Activated naive CD8-positive, alpha-beta T cell treated with anti-CD3 and anti-CD28 coated beads for 36 hours (primary cell): ENCODE measurements at places on chromosomes 11 and 22. TPM values are rescaled to one million over a fixed set of nuclear protein-coding genes. Genes with fewer than 3 reads are reported as not detected.
A peak's percentile ranks its signal among the peaks of the same experiment; 100 is the strongest.

VPREB3 gene
- total RNA-seq: not detected

- DNase-seq: peak; percentile 25
Observed at GRCh38 chr22:31148953-31149627, 8.8 kb upstream of the PLA2G3 start.

SMC1B gene
- 2.1 TPM for total RNA-seq

DNA sequence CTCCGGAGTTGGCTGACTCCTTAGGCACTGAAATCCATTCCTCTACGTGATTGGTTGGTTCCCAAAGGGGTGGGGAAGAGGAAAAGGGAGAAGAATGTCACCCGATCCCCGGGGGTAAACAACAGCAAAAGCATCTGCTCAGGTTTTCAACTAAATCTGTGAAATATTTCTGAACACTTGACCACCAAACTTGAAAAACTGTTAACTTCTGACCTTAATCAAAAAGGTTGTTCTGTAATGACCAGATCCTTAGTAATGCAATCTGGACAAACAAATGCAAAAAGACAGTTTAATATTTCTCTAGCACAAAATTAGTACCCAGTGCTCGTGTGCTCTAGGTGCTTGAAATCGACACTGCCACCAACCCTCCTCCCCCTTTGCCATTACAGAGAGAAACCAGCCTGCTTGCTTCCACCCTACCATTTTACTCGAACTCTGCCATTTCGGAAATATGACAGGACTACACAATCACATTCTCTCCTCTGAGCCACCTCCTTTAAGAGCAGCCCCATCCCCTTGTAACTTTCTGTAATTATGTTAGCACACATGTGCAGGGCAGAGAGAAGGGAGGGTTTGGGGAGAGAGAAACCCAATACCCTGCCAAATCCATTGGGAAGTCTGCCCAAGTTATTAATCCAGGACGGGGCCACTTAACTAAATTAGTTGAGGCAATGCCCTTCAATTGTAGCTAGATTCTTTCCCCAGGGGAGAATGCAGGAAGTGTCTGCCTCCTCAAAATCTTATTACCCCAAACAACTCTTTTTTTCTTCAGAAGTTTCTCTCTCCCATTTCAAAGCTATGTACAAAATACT, 113.8 kb downstream of the RBFOX2 start:
- DNase-seq: no peak

KDM4D gene
- 2.4 TPM for total RNA-seq

GRCh38 chr11:75202195-75202594, 38.4 kb upstream of the TPBGL start:
- DNase-seq: no peak

- no peak for DNase-seq
Observed at GRCh38 chr11:102806296-102806695, 8.3 kb upstream of the MMP1 start.

DNA sequence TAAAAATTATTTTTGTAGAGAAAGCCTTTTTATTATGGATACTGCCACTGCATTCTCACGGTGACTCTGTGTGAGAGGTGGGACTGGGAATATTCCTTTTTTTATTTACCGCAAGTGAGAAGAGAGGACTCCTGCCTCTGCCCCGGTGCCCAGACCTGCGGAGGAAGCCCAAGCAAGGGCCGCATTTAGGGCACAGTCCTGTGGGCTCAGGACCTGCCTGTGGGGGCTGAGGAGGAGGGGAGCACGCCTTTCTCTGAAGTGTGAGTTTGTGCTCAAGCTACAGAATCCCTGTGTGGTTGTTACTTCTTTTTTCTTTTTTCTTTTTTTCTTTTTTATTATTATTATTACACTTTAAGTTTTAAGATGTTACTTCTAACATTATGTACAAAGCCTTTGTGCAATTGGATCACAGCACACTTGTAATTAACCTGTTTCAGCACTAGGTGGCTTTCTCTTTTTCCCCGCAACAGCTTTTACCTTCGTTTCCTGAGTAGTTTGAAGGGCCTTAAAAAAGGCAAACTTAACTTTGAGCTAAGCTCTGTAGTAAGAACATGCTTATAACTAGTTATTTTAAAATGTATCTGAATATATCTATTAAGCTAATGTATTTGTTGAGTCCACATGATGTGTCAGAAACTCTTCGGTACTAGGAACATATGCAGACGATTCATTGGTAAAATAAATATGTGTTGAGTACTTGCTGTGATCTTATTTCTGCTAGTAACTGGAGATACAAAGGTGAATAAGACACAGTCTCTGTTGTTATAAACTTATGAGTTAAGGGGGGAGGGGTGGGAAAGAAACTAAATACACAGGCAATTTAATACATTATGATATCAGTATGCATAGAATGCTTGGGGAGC, 18.3 kb downstream of the AMOTL1 start:
- DNase-seq: no peak

DPAGT1 gene
- total RNA-seq: 58.3 TPM

- peak; percentile 55 for DNase-seq
Observed at GRCh38 chr11:65663639-65664200, 1.0 kb upstream of the RELA start.

GRCh38 chr11:396511-396947, 2.5 kb downstream of the PKP3 start:
- no peak for DNase-seq

SHANK3 gene
- total RNA-seq: 0.27 TPM

- DNase-seq: no peak
Observed at GRCh38 chr22:43013355-43014315, 1.3 kb downstream of the PACSIN2 start.

DNA sequence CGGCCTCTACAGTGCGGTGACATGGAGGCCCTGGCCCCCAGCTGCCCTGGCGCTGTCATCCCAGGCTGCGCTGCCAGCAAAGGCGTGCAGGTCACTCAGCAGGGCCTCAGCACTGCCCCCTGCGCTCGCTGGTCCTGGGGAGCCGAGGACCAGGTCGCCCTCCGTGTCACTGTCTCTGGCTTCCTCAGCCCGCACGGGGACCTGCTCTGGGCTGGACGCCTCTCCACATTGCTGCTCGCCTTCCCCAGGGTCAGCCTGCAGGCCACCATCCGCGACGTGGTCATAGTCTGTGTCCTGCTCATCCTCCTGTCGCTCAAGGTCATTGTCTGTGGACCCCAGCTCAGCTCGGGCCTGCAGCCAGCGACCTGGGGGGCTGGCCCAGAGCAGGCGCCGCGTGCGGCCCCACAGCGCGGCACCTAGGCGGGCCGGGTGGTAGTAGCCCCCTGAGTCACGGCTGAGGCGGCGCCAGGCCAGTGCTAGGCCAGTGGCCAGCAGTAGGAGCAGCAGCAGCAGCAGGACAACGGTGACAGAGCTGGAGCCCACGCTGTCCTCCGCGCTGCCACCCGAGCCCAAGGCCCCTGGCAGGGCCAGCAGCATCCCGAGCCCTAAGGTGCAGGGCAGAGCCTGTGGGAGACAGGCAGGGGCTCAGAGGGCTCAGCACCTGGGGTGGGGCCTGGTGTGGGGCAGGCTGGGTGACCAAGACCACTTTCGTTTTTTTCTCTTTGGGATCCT, 1.6 kb downstream of the PTPRCAP start:
- DNase-seq: no peak

GRCh38 chr22:36116127-36116526, 44.4 kb downstream of the APOL3 start:
- no peak for DNase-seq

DNA sequence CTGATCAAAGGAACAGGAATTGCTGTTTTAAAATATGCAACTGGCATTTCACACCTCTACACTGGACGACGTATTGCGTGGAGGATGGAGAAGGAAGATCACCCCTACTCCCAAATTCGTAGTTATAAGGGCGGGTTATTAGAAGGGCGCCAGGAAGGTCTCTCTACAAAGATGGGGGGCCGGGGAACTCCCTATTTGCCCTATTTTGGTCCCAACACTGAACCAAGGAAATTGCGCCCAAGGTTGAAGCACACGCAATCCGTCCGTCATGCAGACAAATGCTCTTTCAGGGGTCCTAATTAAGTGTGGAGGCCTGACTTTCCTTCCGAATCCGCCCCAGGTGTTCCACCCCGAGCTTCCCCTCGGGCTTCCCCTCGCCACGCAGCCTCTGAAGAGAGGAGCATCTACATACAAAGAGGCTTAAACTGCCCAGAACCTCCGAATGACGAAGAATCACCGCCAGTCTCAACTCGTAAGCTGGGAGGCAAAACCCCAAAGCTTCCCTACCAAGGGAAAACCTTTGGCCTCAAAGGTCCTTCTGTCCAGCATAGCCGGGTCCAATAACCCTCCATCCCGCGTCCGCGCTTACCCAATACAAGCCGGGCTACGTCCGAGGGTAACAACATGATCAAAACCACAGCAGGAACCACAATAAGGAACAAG, 396 bp downstream of the NPAT start:
- peak; percentile 48 for DNase-seq

KRTAP5-7 gene
- not detected for total RNA-seq

DNA sequence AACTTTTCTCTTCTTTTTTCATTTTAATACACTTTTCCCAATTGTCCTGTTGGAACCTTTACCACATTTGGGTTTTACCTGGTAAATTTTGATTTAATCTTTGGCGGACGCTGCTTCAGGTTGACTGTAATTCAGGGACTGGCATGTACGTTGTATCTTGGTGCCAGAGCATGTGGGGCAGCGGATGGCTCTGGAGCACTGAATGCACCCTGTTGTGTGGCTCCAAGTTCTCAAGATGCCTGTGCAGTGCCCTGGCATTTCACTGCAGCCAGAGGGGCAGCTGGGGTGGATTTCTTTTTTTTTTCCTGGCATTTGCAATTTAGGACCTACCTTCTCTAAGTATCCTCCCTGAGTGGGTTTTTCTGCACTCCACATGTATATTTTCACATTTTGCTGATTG, 242.2 kb downstream of the BLID start:
- no peak for DNase-seq

DNA sequence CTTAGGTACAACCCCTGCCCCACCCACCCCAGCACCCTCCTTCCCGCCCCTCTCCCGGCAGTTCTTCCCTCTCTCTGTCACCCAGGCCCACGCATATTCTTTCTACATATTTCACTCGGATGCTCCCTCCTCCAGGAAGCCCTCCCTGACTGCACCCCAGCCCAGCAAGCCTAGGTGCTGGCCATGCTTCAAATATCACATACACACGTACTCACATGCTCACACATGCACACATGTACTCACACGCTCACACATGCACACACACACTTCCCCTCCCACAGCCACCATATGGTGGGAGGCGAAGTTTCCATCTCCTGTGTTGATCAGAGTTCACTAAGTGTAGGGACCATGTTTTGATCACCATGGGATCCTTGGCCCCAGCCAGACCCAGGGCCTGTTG, 90.4 kb downstream of the WNT7B start:
- no peak for DNase-seq

- no peak for DNase-seq
Observed at GRCh38 chr22:46132830-46133587, 17.3 kb upstream of the PPARA start.

GRCh38 chr22:31439808-31440207, 40.4 kb downstream of the DRG1 start:
- no peak for DNase-seq

PGA5 gene
- not detected for total RNA-seq

- no peak for DNase-seq
Observed at GRCh38 chr22:20644071-20644642, 129.8 kb upstream of the SERPIND1 start.

DNA sequence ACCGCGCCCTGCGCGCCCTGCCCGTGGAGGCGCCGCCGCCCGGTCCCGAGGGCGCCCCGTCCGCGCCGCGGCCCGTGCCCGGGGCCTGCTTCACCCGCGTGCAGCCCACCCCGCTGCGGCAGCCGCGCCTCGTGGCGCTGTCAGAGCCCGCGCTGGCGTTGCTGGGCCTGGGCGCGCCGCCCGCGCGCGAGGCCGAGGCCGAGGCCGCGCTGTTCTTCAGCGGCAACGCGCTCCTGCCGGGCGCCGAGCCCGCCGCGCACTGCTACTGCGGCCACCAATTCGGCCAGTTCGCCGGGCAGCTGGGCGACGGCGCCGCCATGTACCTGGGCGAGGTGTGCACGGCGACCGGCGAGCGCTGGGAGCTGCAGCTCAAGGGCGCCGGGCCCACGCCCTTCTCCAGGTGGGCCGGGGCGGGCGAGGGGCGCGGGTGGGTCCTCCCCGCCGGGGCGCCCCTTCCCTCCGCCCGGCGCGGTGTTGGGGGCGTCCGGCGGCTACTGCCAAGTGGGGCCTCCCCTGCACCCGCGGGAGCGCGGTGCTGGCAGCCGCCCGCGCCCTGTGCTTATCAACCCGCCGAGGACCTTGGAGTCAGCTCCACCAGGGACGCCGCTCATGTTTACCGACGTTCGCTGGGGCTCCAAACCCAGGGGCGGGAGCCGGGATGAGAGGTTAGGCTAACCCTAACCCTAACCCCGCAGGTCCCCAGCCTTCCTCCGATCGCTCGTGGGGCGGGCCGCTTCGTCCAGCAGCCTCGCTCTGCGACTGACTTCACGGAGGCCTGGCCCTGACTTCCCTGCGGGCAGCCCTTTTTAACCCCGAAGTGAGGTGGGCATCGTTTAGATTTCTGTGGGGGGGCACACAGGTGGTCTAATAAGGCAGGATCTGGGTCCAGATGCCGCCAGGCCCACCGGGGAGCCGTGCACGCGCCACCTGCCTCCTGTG, 649 bp downstream of the SELENOO start:
- peak; percentile 36 for DNase-seq

GRCh38 chr22:38285018-38285417, 12.2 kb upstream of the TMEM184B start:
- no peak for DNase-seq

GRCh38 chr11:16356761-16357393, 531 bp upstream of the SOX6 start:
- DNase-seq: no peak

- DNase-seq: no peak
Observed at GRCh38 chr22:24146194-24146616, 35.1 kb upstream of the SUSD2 start.

FGF19 gene
- not detected for total RNA-seq

DNA sequence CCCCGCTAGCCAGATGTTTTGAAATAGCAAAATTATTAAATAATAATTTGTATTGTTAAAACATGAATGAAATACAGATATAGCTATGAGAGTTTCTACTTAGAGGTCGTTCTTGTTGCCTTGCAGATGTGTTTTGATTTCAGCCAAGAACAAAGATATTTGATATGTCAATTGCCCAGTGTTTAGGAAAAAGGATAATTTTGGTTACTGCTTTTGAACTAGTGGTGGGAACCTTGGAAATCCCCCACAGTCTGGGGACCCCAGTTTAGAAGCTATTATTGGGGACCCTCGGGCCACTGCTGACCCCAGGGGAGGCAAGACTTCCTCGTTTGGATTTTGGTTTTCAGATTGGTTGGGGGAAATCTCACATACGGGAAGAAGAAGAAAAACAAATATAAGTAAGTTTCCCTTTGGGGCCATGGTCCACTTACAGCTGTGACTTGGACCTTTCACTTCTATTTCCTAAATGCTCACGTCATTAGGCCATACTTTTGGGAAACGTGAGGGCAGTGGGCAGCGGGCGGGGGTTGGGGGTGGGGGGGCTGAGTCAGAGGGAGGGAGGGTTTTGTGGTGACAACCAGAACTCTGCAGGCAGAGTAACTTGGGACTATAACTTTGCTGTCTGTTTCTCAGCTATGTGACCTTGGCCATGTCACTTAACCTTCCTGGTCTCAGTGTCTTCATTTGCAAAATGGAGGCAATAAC, 37.0 kb downstream of the LDLRAD3 start:
- no peak for DNase-seq

A4GALT gene
- total RNA-seq: not detected

GRCh38 chr11:131874070-131874469, 503.7 kb downstream of the NTM start:
- no peak for DNase-seq

GRCh38 chr11:114448749-114449482, 9.6 kb downstream of the REXO2 start:
- no peak for DNase-seq
